ENCODE measurements at places on chromosomes 13 and 19.

DNA sequence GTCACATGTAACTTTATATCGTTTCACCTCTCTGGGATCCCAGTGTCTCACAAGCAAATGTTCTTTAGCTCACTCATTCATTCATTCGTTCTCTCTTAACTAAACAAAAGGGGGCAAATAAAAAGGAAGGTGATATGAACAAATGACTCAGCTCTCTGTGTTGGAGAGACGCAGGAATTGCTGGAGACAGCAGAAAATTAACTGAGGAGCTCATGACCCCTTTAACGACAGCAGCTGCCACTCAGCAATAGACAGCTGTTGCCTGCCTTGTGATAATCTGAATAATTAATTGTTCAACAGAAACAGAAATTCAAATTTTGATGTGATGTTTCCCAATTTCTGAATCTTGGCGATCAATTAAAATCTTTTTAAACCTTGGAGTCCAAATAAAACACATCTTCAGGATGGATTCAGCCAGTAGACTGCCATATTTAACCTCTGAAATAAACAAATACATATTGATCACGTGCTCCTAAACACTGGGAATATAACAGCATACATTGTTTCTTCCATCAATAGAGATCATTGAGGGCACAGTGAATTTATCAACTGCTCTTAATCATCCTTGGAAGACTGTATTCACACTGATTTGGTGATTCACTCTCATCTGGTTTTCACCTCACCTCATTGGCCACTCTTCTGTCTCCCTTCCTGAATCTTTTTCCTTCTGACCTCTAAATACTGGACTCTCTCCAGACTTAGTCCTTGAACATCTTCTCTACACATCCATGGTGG is 63.3 kb downstream of the MBNL2 start:
- no peak for DNase-seq

- DNase-seq: no peak
Observed at GRCh38 chr13:20514866-20515265, 10.8 kb downstream of the CRYL1 start.

DNA sequence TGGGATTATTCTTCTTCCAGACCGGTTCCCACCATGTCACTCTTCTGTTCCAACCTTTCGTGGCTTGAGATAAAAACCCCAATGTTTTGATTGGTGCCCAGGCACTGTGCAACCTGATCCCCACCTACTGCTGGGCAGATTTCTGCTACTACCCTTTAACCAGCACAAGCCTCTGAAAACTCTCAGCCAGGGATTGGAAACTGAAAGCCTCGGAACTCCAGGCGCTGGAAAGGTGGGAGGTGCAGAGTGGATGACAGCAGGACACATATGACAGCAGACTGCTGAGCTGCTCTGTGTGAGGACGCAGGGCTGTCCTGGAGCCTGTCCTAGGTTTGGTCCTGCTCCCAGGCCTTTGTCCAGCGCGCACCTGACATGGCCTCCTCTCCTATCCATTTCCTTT is 68.5 kb upstream of the GTF3A start:
- DNase-seq: no peak

DNA sequence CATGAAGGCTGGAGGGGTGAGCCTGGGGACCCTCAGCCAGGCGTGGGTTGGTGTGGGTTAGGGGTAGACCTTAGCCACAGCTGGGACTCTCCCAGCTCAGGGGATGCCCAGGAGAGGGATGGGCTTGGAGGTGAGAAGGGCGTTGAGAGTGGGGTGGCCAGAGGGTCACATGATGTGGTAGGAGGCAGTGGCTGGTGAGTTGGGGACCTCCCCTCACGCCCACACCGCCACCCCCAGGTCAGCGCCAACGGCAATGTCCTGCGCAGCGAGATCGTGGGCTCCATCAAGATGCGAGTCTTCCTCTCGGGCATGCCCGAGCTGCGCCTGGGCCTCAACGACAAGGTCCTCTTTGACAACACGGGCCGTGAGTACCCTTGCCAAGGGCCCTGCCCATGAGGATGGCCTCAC is 28.5 kb downstream of the AP1M1 start:
- DNase-seq: no peak

- DNase-seq: no peak
Observed at GRCh38 chr13:102928941-102929675, 83.3 kb downstream of the ERCC5 start.

DNA sequence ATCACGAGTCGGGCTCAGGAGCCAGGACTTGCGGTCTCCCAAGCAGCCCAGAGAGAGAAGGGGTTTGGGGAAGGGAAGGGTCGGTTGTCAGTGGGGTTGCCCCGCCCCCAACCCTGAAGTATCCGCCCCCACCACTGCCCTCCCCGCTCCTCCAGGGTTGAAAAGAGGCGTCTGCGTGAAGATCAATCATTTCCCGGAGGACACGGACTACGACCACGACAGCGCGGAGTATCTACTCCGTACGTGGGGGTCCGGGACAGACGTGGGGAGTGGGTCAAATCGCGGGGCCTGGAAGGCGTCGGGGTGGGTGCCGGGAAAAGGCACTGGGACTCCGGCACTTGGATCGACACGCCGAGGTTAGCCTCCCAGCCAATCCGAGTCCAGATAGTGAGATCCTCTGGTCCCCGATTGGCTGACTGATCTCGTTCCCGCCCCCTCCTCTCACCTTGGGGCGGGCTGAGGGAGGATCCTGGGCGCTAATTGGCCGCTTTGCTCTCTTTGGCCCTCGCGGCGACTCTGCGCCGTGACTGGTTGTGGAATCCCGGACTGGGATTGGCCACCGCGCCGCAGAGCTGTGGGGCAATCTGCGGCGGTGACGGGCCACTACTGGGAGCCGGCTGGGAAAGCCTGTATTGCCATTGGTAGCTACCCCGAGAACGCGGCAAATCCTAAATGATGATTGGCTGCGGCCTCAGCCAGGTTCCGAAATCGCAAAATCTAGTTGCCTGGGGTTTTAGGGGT is 13.3 kb upstream of the CACNG6 start:
- DNase-seq: no peak

- no peak for DNase-seq
Observed at GRCh38 chr19:41328842-41329225, 18.9 kb downstream of the CCDC97 start.

GRCh38 chr19:18737954-18738351 is 53.2 kb downstream of the COMP start:
- DNase-seq: no peak

DNA sequence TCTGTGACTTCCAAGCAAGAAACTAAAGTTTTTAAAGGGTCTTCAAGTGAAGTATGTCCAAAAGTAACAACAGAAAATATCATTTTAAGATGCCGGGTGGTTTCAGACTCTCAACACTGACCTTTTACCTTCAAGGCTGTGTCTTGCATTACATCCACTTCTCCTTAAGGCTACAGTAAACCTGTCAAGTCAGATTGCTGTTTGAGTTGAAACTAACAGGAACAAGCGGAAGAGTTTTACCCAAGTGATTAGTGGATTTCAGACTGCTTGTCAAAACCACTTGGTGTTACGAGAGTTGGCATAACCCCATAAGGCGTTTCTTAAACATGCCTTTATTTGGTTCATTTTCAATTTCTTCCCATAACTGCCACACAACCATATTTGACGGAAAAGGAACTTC is 283.1 kb downstream of the DCT start:
- DNase-seq: no peak

DNA sequence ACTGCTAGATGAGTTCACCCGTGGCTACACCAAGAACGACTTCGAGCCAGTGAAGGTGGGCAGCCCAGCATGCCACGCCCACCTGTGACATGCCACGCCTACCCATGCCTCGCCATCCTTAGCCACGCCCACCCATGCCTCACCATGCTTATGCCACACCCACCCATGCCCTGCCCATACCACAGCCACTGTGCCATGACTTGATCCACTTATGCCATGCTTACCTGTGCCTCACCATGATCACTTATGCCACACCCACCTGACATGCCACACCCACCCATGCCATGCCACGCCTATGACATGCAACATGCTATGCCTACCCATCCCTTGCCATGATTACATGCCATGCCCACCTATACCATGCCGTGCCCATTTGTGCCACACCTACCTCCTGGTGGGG is 12.9 kb upstream of the USE1 start:
- DNase-seq: peak; percentile 56

GRCh38 chr19:2149980-2150793 is 1.2 kb downstream of the AP3D1 start:
- DNase-seq: peak; percentile 68

DNA sequence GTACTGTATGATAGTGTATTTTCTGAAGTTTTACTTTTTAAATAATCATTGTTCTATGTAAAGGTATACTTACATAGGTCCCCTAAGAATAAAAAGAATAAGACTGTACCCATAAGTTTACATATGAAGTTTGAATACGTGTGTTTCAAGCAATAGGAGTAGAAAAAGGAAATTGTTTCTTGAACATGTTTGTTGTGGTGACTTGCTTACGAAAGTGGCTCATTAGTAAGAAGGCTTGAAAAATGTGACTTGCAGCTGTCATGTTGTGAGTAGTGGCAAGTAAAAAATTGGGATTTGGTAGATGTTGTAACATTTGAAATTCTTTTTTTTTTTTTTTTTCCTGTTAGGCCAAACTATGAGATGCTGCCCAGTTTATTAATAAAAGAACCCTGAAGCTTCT is 203.3 kb downstream of the LMO7 start:
- no peak for DNase-seq

- no peak for DNase-seq
Observed at GRCh38 chr19:8697671-8698432, 743 bp downstream of the ACTL9 start.

DNA sequence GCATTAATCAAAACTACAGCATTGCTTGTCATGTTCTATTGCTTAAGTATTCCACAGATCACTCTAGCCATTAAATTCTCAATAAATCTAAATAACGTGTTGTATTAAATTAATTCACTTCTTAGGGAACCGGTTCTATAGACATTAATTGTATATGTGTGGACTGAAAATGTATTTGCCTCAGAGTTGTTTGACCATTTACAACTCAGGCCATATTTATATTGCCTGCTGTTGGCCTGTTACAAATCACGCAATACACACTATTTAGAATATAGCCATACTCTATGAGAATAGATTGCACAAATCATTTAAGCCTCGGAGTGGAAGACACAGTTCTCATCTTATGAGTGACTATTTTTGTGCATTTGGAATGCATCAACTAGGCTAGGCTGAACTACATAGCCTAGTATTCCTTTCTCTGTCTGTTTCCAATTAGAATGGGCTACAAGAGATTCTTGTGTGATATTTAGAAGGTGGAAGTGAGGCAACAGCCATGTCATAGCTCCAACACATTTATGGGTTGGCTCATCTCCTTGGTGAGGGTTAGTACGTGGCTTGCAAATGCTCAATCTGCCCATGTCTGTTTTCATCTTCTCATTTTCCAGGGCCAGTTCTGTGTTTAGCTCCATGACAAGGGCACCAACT is 1116.1 kb downstream of the PCDH9 start:
- no peak for DNase-seq

- DNase-seq: no peak
Observed at GRCh38 chr13:106139377-106139776, 396.1 kb downstream of the EFNB2 start.

DNA sequence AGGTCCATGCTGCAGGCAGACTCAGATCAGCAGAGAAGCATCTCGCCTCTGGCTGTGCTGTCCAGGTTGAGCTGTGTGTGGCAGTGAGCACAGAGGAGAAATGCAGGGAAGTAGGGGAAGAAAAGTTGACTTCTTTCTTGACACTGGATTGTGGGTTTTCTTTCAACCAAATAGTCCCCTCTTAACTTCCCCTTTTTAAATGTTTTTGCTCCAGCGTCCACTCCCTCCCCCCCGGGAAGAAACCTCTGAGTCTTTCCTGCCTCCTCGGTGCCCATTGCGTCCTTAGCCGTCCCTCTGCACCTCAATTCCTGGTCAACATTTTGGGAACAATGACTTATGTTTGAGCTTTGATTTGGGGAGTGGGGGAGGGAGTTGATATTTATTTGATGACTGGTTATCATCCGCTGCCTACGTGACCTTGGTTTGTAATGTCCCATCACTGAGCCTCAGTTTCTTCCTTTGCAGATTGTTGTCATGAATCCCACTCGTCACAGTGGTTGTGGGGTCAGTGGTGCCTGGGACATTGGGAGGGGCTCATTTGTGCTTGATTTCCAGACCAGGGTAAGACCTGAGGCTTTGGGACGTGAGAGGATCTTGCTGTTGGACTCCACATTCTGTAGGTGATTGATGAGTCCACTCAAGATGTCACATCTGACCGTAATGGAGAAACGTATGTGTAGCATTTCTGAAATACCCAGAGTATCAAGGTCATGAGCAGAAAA is at the start of gene LILRB2:
Gene LILRB2, minus strand, starts transcription at position 104 of the 722 bp plus-strand sequence. CDS start 614 bp downstream, outside the sequence.
- DNase-seq: no peak

- peak; percentile 31 for DNase-seq
Observed at GRCh38 chr19:57317503-57317902, 2.8 kb upstream of the ZNF543 start.

- DNase-seq: no peak
Observed at GRCh38 chr19:56076498-56076897, 44.6 kb downstream of the ZNF787 start.

DNA sequence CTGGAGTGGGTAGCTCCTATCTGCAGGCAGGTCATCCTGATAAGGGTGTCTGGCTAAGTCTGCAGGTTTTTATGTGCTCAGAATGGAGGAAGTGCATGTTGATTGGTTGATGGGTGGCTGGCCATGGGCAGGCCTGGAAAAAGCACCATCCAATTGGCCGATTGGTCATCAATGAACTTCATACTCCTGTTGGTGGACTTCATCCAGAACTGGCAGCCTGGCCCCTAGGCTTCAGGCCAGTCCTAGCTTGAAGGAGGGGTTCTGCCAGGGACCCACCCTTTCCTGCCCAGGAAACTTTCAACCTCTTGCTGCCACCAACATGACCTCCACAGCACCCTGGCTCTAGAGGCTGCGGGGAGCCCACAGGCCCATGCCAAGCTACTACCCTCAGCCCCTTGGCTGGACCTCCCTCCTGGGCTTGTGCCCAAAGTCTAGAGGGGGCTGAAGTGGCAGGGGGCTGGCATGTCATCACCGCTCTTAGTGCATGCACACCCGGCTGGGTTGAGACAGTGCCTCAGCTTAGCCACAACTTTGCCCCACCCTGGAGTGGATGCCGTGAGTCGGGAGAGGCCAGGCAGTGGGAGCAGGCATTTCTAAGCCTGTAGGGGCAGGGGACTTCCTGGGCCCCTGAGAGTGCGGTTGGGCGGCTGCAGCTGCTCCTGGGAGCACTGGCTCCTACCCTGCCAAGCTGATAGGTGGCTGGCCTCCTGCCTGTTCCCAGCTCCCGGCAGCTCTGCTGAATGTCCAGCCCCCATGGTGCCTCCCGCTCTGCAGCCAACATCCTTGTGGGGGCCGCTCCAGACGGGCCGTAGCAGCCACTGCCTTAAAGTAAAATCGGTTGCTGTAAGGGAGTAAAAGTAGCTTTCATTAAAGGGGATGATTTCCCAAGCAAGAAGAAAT is 13.2 kb downstream of the DNAJC15 start:
- peak; percentile 72 for DNase-seq

DNA sequence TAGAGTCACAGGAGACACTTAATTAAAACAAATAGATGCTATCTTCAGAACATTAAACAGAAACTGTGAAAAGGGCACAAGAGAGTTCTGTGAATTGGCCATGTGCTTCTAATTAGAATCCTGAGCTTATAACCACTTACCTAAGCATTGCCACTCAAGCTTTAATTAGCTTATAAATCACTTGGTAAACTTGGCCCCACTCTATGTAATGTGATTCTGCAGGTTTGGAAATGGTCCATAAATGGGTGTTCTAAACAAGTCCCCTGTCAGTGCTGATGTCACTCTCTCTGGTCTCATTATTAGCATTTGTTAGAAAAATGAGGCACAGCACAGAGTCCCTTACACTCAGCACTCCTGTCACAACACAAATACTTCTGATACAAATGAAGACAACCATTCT is 18.0 kb downstream of the ZNF91 start:
- no peak for DNase-seq

- no peak for DNase-seq
Observed at GRCh38 chr19:39083983-39084731, at the start of gene ACP7. ACP7 (plus strand) TSS chr19:39084368; CDS start chr19:39085270, 902 bp downstream.

- DNase-seq: peak; percentile 84
Observed at GRCh38 chr13:52850396-52851136, 2.1 kb upstream of the PCDH8 start.
